ENCODE measurements at places on chromosomes 3 and 15.

GRCh38 chr3:109532257-109533216 is 195.2 kb upstream of the DPPA4 start:
- no peak for DNase-seq

DNA sequence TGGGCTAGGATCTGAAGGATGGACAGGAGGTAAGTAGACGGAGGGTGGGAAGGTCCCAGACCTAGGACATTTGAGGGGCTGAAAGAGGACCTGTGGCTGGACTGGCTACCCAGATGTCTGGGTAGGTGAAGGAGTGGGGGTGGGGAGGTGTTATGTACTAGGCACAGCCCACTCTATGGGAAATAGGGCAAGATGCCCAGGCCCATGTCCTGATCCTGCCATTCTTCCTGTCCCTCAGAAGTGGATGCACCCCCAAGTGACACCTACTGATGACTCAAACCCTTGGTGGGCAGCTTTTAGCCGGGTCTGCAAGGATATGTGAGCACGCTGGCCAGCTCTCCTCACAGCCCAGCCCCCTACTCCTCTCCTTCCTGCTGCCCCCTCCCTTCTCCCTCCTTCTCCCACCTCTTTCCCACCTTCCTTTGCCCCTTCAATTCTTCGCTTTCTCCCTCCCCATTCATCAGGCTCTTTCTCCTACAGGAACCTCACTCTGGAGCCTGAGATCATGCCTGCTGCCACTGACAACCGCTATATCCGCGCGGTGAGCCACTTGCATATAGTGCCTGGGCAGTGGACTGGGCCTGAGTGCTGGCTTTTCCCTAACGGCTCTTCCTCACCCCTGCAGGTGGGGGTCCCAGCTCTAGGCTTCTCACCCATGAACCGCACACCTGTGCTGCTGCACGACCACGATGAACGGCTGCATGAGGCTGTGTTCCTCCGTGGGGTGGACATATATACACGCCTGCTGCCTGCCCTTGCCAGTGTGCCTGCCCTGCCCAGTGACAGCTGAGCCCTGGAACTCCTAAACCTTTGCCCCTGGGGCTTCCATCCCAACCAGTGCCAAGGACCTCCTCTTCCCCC is 5.2 kb downstream of the ACY1 start:
- DNase-seq, result no peak

DNA sequence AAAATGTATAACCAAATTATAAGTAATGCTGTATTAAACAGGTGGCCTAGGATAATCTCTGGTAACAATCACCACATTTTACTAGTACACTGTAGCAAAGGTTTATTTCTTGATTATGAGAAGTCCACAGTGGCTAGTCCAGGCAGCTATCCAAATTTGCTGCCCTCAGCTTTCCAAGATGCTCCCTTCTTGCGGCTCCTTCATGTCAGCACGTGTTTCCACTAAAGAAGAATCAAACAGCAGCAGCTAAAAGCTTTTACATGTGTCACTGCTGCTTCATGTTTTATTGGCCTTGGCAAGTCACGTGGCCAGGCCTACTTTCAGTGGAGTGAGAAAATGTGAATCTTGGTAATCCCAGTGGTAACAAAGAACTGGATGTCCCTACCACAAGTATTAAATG is 5.6 kb upstream of the RBMS3 start:
- no peak for DNase-seq

GRCh38 chr15:79602731-79603130 is 170.6 kb downstream of the MINAR1 start:
- DNase-seq, result no peak

- DNase-seq, result no peak
These were observed 22.7 kb downstream of the NIPA2 start for GRCh38 chr15:22861161-22861560.

DNA sequence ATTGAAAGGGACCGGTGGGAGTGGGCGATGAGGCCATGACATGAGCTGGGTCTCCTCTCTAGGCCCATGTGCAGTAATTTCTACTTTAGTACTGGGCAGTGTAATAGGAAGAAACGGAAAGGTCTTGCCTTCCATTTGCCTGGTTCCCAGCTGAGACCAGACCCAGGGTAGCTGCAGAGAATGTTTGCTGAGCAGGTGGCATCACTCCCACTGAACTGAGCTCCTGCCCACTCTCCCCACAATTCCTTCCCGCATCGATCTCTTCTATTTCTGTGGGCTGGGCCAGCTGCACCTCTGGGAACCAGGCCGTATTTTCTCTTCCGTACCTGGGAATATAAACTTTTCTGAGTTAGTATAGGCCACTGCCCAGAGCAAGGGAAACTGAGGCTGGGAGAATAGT is 15.8 kb downstream of the ESYT3 start:
- DNase-seq, result no peak

- DNase-seq, result no peak
These were observed 344.4 kb downstream of the ROBO1 start for GRCh38 chr3:79423417-79423816.

DNA sequence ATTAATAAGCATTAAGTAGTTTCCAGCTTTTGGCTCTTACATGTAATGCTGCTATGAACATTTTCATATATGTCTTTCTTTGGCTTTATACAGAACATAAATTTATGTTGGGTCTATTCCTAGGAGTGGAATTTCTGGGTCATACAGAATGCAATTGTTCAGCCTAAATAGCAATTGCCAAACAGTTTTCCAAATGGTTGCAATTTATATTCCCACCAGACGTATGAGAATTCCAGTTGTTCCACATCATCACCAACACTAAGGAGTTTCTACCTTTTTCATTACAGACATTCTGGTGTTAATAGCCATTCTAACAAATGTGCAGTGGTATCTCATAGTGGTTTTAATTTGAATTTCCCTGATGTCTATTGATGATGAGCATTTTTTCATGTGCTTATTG is 160.1 kb upstream of the TMC3 start:
- no peak for DNase-seq

DNA sequence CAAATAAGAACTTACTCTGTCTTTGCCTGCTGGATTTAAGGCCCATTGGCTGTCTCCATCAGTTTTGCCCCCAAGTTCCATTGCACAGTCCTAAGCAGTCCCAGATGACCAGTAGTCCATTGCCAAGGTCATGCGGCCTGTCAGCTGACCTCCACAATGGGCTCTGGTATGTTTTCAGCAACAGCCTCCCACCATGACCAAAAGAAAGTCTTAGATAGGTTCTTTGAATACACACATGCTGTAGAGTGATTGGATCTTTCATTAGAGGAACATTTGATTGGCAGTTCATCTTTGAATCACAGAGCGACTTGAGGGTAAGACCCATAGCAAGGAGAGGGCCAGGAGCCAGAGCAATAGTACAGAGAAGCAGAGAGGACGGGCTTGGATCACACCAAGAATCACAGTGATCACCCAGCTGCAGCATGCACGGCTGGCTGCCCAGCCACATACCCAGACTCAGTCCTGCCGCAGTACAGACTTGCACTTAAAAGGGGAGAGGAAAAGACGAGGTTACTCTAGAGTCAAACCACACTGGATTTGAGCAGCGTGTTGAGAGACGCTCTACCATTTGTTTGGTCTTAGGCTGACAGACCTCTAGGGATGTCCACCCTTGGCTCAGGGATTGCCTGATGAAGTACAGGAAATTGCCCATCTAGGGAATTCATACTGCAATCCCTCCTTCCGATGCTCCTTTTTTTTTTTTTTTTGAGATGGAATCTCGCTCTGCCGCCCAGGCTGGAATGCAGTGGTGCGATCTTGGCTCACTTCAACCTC is 50.4 kb downstream of the APH1B start:
- DNase-seq, result no peak

- DNase-seq, result no peak
These were observed 5.7 kb upstream of the DCUN1D1 start for GRCh38 chr3:182986021-182986420.

GRCh38 chr3:139935866-139936817 is 1.2 kb downstream of the CLSTN2 start:
- no peak for DNase-seq

GRCh38 chr15:25244731-25245585 is 193.9 kb downstream of the UBE3A start:
- no peak for DNase-seq

DNA sequence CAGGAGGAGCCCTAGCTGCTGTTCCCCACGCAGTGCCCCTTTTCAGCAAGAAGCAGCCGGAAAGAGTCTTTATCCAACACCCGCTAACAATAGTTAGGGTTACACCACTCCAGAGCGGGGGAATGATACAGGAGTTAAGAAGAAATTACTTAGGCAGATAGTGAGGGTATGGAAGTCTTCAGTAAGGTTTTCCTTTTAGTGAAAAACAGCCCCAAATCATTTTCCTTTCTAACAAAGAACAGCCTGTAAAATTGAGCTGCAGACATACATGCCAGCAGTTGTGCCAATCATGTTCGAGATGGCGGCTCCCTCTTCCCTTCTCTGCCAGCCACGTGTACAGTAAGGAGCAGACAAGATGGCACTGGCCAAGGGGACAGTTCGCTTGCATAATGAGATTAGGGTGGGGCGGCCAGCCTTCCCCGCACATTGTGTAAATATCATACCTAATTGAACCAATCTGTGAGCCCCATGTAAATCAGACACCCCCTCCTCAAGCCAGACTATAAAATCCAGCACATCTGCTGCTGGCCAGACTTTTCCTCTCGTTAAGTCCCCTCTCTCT is 18.5 kb upstream of the SENP5 start:
- DNase-seq, result no peak

DNA sequence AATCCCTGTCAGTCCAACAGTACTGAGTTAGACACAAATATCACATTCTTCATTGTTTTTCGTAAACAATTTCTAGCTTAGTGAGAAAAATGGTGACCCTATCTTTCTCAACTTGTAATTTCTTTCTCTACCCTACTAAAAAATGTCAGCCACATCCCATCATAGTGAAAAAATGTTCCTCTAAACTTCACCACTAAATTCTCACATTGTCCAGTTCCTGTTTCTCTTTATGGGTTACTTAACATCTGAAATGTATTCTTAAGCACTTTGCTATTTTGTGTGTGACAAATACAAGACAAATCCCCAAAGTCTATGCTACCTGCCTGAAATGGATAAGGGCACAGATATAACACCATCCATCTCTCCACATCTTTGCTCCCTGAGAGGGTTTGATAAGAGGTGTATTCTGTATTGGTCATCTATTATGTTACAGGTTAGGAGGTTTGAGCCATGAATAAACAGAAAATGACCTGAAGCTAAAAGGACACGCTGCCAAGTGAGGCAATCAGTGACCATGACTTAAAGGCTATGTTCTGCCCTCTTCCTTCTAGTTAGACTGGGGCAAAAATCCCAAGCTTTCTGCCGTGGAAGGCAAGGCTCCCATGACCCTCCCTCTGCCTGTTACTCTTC is 118.2 kb downstream of the GADL1 start:
- DNase-seq, result no peak

DNA sequence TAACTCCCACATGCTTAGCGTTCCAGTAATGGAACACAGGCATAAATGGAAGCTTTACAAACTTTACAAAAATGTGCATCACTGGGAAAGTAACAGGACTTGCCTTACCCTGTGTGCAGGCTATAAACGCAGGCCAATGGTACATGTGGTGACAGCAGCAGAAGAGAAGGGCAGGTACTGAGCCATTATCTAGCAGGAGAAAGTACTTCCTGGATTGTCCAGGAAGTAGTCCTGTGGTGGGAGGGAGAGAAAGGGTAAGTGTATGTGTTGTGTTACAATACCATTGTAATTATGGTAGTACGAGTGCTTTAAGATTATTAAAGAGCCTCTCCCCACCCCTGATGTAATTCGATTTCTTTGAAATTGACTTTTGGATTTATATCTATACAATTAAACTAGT is 5.3 kb downstream of the ATP1B3 start:
- no peak for DNase-seq

GRCh38 chr3:119841808-119842471 is 60.0 kb downstream of the NR1I2 start:
- DNase-seq, result no peak

DNA sequence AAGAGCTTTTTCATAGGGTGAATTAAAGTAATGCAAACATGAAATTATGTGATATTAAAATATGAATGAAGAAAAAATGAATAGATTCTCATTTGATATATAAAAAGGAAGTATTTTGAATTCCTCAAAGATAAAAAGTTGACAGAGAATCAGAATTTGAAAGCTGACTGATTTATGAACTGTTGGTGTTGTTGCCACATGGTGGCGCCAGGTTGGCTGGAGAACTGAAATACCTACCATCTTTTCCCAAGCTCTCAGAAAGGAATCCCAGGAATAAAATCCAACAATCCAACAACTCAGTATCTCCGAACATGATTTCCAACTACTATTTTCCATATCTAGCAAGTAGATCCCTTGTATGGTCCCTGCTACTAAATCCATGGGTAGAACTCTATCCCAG is 3.1 kb downstream of the MYRIP start:
- no peak for DNase-seq

GRCh38 chr3:66215106-66215505 is 5.7 kb upstream of the SLC25A26 start:
- no peak for DNase-seq

GRCh38 chr3:129854460-129854859 is 39.1 kb downstream of the TMCC1 start:
- DNase-seq, result no peak

DNA sequence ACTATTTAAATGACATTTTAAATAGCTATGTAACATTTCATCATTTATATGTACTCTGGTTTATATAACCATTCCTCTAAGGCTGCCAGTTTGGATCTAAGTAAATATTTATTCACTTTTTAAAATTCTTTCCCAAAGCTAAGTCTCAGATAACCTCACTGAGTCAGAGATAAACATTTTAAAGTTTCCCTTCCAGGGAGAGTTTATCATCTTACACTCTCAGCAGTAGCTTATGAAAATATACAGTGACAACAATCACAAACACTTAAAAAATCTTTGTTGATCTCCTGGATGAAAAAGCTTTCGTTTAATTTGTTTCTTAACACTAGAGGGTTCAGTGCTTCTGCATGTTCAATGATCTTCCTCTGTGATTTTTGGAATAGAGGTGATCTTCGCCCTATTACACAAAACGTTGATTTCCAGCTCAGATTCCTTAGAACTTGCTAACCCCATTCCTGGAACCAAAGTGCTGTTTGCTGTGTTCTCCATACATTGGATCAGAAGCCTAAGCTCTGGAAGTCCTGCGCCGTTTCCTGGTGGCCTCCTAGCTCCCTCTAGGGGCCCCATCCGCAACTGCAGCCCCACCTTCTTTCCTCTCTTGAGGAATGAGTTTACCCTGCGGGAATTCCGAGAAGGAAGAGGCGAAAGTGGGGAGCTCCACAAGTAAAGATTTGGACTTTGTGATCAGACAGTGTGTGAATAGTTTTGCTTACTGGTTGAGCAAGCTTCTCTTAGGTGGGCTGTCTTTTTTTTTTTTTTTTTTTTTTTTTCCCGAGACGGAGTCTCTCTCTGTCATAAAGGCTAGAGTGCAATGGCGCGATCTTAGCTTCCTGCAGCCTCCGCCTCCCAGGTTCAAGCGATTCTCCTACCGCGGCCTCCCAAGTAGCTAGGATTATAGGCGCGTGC is 29.3 kb upstream of the SACM1L start:
- DNase-seq, result peak; percentile 37

- no peak for DNase-seq
These were observed 9.0 kb upstream of the ZXDC start for GRCh38 chr3:126484662-126485061.
